H1 (cell line): ENCODE measurements at places on chromosomes 3 and 15. TPM values are rescaled to one million over a fixed set of nuclear protein-coding genes. Genes with fewer than 3 reads are reported as not detected.

- H3K4me1 ChIP-seq: no peaks in the 10 kb centered on the region
- no peak overlapping the region for H3K27ac ChIP-seq
- H3K27me3 ChIP-seq: no peaks in the 10 kb centered on the region
- H3K4me3 ChIP-seq: no peak overlapping the region
- no peaks in the 10 kb centered on the region; the same call in none of the 2 replicates for H3K36me3 ChIP-seq
Observed at GRCh38 chr15:101675015-101675414, 22.8 kb upstream of the TM2D3 start.

GRCh38 chr3:112734736-112735350 is 93.9 kb upstream of the CCDC80 start:
- no peaks in the 10 kb centered on the region for H3K4me1 ChIP-seq
- H3K36me3 ChIP-seq: no peaks in the 10 kb centered on the region
- H3K4me3 ChIP-seq: no peak overlapping the region
- no peak overlapping the region for H3K27ac ChIP-seq
- peak; percentile 92 for DNase-seq

GRCh38 chr3:1272546-1273265 is 179.9 kb downstream of the CNTN6 start:
- H3K27ac ChIP-seq: no peak overlapping the region
- H3K27me3 ChIP-seq: no peaks in the 10 kb centered on the region
- no peak overlapping the region for H3K4me3 ChIP-seq
- no peak for DNase-seq

DNA sequence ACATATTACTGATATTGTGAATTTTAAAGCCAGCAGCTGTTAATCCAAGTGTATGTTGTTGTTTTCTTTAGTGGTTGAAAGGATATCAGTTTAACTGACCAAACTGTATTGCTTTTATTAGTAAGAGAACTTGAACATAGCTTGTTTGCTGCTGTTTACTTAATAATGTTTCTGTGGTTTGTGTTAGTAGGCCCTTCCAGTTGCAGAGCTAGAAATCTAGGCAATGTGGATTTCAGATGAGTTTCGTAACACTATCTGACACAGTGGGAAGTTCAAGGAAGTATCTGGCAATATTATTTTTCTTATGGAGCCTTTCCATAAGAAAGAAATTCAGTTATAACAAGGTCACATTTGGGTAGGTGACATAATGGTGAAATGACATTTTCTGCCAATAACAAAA is 18.5 kb downstream of the ZNF609 start:
- no peaks in the 10 kb centered on the region for H3K4me1 ChIP-seq
- H3K4me3 ChIP-seq: no peak overlapping the region
- H3K27ac ChIP-seq: no peak overlapping the region
- DNase-seq: no peak
- no peaks in the 10 kb centered on the region for H3K36me3 ChIP-seq

DNA sequence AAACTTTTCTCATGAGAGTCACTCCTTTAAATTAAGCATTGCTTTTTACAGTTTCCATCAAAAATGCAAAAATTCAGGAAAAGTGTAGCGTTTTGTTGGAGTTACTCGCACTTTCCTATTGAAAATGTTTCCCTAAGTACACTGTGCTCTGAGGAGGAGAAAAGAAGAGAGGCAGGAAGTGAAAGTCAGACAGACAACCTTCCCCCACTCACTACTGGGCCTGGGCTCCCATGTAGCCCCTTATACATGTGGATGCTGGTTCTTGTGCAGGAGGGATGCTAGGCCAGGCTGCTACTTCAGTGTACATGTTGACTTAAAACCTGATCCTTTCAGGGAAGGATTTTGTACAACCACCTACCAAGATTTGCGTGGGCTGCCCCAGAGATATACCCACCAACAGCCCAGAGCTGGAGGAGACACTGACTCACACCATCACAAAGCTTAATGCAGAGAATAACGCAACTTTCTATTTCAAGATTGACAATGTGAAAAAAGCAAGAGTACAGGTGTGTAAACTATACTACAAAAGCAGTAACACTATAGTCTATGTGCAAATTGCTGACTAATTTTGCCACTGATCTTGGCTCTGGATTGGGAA is 15.1 kb downstream of the KNG1 start:
- no peaks in the 10 kb centered on the region for H3K4me1 ChIP-seq
- no peaks in the 10 kb centered on the region for H3K36me3 ChIP-seq
- no peaks in the 10 kb centered on the region for H3K27me3 ChIP-seq
- no peak overlapping the region for H3K4me3 ChIP-seq
- DNase-seq: no peak
- H3K27ac ChIP-seq: no peak overlapping the region

DNA sequence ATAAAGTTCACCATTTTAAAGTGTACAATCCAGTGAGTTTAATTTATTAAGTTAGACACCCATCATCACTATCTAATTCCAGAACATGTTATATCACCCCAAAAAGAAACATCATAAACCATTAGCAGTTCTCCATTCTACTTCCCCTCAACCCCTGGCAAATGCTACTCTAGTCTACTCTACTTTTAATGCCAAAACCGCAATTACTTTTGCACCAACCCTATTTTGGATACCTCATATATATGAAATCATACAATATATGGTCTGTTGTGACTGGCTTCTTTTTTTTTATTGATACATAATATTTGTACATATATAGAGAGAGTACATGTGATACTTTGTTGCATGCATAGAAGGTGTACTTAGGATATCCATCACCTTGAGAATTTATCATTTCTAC is 190.5 kb upstream of the RARB start:
- H3K36me3 ChIP-seq: no peaks in the 10 kb centered on the region
- no peak overlapping the region for H3K4me3 ChIP-seq
- no peaks in the 10 kb centered on the region for H3K27me3 ChIP-seq
- DNase-seq: no peak

DNA sequence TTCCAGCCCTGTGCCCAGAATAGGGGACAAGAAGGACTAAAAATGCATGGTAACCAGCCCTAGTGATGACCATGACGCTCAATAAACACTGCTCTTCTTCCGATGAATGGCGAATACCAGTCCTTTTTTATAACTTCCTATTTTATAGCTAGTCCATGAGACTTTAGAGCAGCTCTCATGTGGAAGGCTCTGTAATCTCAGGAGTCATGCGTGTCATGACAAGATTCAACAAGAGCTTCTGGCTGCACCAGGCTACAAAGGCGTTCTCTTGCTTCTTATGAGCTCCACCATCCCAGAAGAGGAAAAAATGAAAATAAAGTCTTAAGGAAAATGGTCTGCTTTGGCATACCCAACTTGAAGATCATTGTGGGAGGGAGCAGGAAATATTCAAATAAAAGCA is 141.0 kb downstream of the TMCO5A start:
- H3K4me1 ChIP-seq: no peaks in the 10 kb centered on the region; the same call in 1 of the 2 replicates
- H3K27me3 ChIP-seq: peaks cover 44% of the 10 kb centered on the region
- H3K27ac ChIP-seq: no peak overlapping the region

DNA sequence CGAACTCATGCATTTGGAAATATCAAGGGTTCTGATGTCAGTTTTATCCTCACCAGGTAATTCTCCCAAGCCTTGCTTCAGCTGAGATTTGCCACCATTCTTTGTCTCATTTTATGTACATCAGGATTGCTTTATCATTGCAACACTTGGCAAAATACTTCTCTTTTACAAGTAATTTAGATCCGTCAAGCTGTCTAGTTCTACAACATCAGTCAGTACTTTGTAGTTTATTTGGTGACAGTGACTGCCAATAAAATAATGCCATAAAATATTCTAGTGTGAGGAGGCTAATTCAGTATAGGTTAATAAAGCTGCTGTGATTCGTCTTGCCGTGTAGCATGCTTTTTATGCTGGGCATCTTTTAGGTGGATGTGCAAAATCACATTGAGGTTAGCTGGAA is 565.3 kb upstream of the SGO1 start:
- DNase-seq: no peak
- no peak overlapping the region for H3K27ac ChIP-seq
- H3K27me3 ChIP-seq: no peaks in the 10 kb centered on the region
- H3K36me3 ChIP-seq: no peaks in the 10 kb centered on the region
- H3K4me1 ChIP-seq: no peaks in the 10 kb centered on the region

DNA sequence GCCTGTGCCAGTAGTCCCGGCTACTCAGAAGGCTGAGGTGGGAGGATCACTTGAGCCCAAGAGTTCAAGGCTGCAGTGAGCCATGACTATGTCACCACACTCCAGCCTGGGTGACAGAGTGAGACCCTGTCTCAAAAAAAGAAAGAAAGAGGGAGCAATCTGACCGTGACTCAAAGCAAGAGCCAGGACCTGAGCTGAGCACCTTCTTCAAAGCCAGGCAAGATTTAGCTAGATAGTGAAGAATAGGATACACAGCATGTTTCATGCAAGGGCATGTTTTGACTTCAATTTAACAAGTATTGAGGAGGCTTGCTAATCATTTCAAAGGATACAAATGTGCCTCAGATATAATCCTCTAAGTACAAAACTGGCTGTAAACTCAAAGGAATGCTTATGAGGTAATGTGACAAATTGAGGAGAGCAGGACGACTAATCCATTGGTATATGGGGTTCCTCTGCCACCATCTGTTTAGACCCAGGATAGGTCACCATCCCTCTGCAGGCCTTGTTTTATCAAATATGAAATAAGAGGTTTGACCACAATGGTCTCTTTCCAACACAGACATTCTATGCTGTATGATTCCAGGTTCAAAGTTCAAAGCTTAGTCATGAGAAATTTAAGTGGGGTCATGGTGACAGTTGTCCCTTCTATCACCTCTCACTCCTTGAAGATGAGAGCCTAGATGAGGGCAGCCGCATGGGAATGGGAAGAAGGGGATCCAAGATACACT is 33.2 kb downstream of the RAB27A start:
- DNase-seq: no peak
- no peak overlapping the region for H3K27ac ChIP-seq
- no peaks in the 10 kb centered on the region for H3K4me1 ChIP-seq
- no peaks in the 10 kb centered on the region for H3K27me3 ChIP-seq
- no peak overlapping the region for H3K4me3 ChIP-seq

DNA sequence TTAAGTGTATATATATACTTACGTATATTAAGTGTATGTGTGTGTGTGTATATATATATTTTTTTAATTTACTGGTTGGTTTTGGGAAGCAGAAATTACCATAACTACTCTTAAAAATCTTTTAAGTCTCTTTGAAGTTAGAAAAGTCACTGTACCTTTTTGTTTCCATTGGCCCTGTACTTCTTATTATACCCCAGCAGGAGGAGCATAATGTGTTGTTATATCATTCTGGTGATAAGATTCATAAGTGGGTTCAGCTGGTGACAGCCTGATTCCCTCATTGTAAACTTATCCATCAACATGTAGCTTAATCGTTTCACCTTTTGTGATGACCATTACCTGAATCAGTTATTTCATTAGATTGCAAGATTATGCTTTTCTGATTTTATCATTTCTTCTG is 30.8 kb downstream of the MLH1 start:
- H3K36me3 ChIP-seq: peaks cover 25% of the 10 kb centered on the region
- H3K4me3 ChIP-seq: no peak overlapping the region
- no peak overlapping the region for H3K27ac ChIP-seq

GRCh38 chr3:60839246-60839645 is 412.0 kb downstream of the FHIT start:
- H3K27ac ChIP-seq: no peak overlapping the region
- no peaks in the 10 kb centered on the region for H3K27me3 ChIP-seq
- no peaks in the 10 kb centered on the region for H3K36me3 ChIP-seq
- DNase-seq: no peak

- peak overlapping the region; percentile 88 for H3K4me3 ChIP-seq
- H3K4me1 ChIP-seq: no peaks in the 10 kb centered on the region; the same call in none of the 2 replicates
- no peak overlapping the region for H3K27ac ChIP-seq
- no peak for DNase-seq
- H3K36me3 ChIP-seq: peaks cover 2% of the 10 kb centered on the region
Observed at GRCh38 chr3:128051459-128051836, 789 bp upstream of the SEC61A1 start.

GRCh38 chr3:66583424-66584040 is 82.7 kb upstream of the LRIG1 start:
- no peak overlapping the region for H3K27ac ChIP-seq
- H3K36me3 ChIP-seq: no peaks in the 10 kb centered on the region
- no peaks in the 10 kb centered on the region for H3K27me3 ChIP-seq
- no peaks in the 10 kb centered on the region for H3K4me1 ChIP-seq
- DNase-seq: no peak

GRCh38 chr15:43517354-43518196 is at the start of gene MAP1A:
Gene MAP1A, plus strand, starts transcription at chr15:43517608. Its CDS starts 3,866 bp downstream, at chr15:43521474.
- no peak within 1 kb of the TSS for H3K27ac ChIP-seq
- H3K36me3 ChIP-seq: no peaks in the 10 kb centered on the region
- peaks cover 28% of the 10 kb centered on the region for H3K27me3 ChIP-seq
- peak within 1 kb of the TSS; percentile 62 for H3K4me3 ChIP-seq
- H3K4me1 ChIP-seq: peaks cover 11% of the 10 kb centered on the region

GRCh38 chr15:68798346-68799094 is 22.2 kb downstream of the ANP32A start:
- no peak overlapping the region for H3K4me3 ChIP-seq
- no peaks in the 10 kb centered on the region for H3K36me3 ChIP-seq
- peaks cover 25% of the 10 kb centered on the region for H3K4me1 ChIP-seq

DNA sequence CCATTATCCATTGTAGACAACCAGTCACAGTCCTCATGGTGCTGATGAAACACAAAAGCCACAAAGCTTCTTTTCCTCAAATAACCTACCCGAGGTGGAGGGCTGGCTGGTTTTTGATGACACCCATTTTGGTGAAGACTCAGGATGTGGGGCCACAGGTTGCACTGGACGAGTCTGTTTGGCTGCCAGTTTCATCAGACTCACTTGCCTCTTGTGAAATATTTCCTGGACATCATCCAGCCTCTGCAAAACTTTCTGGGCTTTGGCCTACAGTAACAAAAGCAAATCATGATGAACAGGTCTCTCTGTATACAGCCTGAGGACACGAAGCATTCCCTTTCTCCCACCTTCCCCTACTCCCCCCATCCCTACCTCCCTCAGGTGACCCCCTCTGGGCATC is 42.2 kb downstream of the B3GNT5 start:
- no peak overlapping the region for H3K4me3 ChIP-seq
- H3K27ac ChIP-seq: no peak overlapping the region
- no peaks in the 10 kb centered on the region for H3K27me3 ChIP-seq
- H3K36me3 ChIP-seq: peaks cover 2% of the 10 kb centered on the region; the same call in 1 of the 2 replicates
- DNase-seq: no peak

GRCh38 chr15:52794665-52795463 is 4.7 kb upstream of the ONECUT1 start:
- H3K4me1 ChIP-seq: peaks cover 53% of the 10 kb centered on the region
- peaks cover 66% of the 10 kb centered on the region for H3K27me3 ChIP-seq
- DNase-seq: no peak
- H3K4me3 ChIP-seq: peak overlapping the region; percentile 52
- H3K36me3 ChIP-seq: no peaks in the 10 kb centered on the region

- no peak overlapping the region for H3K27ac ChIP-seq
- no peak overlapping the region for H3K4me3 ChIP-seq
- DNase-seq: no peak
- H3K27me3 ChIP-seq: no peaks in the 10 kb centered on the region
- no peaks in the 10 kb centered on the region for H3K36me3 ChIP-seq
Observed at GRCh38 chr3:38755130-38755529, 60.9 kb downstream of the SCN10A start.

GRCh38 chr3:18649666-18650363 is 224.7 kb upstream of the SATB1 start:
- no peak overlapping the region for H3K27ac ChIP-seq
- H3K36me3 ChIP-seq: no peaks in the 10 kb centered on the region
- H3K4me1 ChIP-seq: no peaks in the 10 kb centered on the region
- no peak for DNase-seq
- no peaks in the 10 kb centered on the region for H3K27me3 ChIP-seq

- H3K4me1 ChIP-seq: peaks cover 8% of the 10 kb centered on the region
- no peaks in the 10 kb centered on the region for H3K27me3 ChIP-seq
- H3K4me3 ChIP-seq: no peak overlapping the region
- DNase-seq: no peak
- no peak overlapping the region for H3K27ac ChIP-seq
Observed at GRCh38 chr3:107596639-107597038, 73.9 kb downstream of the BBX start.

Gene PP2D1
- not detected in 2 replicates for total RNA-seq

Gene CNTN4
- total RNA-seq: 2.2 and 3.3 TPM in 2 replicates

Gene CAND2
- 8.7 and 11.2 TPM in 2 replicates for total RNA-seq

Gene SPINK8
- not detected in 2 replicates for total RNA-seq

Gene GOLGA8O
- total RNA-seq: not detected in 2 replicates

Gene CYP11A1
- 1.9 and 3.3 TPM in 2 replicates for total RNA-seq

Gene LYZL4
- total RNA-seq: not detected in 2 replicates
